ENCODE measurements at places on chromosomes 4 and X.
A peak's percentile ranks its signal among the peaks of the same experiment; 100 is the strongest.

GRCh38 chr4:14716691-14717090 lies 285.6 kb upstream of the CPEB2 start:
- no peak for DNase-seq

- DNase-seq, result no peak
Measured at GRCh38 chrX:111555406-111555958, 44.0 kb downstream of the SERTM2 start.

GRCh38 chr4:140326395-140326993 lies 47.0 kb upstream of the SCOC start:
- DNase-seq, result peak; percentile 39

- peak; percentile 6 for DNase-seq
Measured at GRCh38 chr4:31051151-31051550, 331.0 kb downstream of the PCDH7 start.

DNA sequence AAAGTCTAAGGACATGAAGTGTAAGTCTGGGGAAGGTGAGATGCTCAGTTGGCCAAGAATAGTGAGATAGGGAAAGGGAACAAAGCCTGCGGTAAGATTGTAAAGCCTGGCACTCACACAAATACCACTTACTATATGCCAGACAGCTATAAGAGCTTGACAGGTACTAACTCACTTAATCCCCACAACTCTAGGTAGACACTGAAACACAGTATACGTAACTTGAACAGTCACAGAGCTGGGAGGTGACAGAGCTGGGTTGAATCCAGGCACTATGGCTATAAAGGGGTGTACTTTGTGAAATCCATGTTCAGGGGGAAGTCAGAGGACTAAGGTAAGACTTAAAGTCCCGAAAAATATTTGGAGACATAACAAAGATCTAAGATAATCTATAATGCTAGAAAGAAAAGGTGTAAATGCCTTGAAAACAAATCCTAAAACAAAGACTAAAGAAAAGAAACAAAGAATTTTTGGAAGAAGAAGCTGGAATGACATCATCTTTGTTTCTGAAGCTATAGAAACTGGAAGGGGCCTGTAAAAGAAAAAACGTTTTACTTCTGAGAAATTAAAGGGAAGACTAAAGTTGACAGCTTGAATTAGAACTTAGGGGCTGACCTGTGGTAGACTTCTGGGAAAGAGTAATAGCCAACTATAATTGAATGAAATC lies 172.5 kb downstream of the PPP3CA start:
- DNase-seq, result no peak

GRCh38 chr4:35464964-35465528 lies 779.3 kb downstream of the ARAP2 start:
- DNase-seq, result peak; percentile 11

GRCh38 chr4:76539979-76540378 lies 105.0 kb downstream of the SHROOM3 start:
- peak; percentile 31 for DNase-seq

GRCh38 chrX:133813971-133814370 lies 171.4 kb downstream of the GPC3 start:
- peak; percentile 0 for DNase-seq

GRCh38 chr4:65839164-65839931 lies 169.1 kb upstream of the EPHA5 start:
- no peak for DNase-seq

DNA sequence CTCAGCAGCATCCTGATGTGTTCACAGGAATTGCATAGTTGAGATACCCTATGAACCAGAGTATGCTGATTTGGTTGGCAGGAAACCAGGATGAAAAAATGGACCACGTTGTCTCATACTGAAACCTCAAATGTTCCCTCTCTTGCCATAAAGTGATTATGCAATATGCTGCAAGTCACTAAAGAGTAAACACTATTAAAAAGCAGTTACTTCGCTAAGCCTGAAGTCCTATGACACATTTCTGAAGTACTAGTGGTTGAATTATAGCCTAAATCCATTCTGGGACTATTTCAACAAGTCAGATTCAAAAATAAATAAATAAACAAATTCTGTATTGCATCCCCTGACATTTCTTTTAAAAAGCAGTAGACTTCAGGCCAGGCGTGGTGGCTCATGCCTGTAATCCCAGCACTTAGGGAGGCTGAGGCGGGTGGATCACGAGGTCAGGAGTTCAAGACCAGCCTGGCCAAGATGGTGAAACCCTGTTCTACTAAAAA lies 106.0 kb upstream of the NAP1L5 start:
- DNase-seq, result peak; percentile 73

GRCh38 chrX:11190745-11191510 lies 79.8 kb downstream of the HCCS start:
- no peak for DNase-seq

DNA sequence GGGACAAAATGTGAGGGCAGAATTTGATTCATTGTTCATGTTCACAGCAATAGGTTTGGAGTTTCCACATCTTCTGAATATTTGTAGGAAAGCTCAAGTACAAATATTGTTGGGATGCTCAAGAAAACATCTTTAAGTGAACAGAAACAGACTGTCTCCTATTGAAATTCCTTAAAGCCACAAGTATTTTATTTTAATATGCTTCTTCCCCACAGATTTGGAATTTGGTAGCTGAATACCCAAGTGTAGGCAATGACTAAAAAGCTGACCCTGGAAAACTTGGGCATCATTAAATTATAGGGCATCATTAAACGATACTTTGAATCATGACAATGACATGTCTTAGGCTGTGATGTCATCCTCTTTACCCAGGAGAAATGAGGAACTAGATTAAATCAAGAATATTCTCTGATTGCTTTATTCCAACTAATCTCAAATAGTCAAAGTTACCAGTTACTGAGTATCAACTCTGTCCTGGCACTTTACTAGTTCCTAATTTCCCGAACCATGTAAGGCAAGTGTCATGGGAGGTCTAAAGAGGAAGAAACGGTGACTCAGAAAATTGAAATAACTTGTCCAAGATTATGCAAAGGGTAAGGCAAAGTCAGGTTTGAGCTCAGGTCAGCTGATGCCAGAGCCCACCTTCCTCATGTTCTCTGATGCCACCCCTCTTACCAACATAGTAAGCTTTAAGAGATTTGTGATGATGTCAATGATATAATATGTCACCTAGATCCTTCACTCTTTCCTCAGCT lies 223.1 kb upstream of the LEF1 start:
- no peak for DNase-seq

DNA sequence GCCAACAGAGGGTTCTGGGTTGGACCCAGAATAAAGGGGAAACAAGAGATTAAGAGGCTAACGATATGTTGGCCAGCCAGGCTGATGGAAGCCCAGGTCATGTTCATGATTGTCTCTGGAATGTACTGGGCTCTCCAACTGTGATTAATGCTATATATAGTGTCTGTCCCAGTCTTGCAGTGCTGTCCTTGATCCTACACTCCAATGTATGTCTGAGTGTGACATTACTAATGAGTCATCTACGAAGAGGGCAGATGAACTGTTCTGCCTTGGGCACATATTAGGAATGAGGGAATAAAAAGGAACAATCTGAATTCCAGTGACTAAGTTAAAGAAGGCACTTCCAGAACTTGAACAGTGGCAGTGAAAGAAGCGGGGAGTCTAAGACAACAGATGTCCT lies 142.1 kb downstream of the PDGFRA start:
- no peak for DNase-seq

DNA sequence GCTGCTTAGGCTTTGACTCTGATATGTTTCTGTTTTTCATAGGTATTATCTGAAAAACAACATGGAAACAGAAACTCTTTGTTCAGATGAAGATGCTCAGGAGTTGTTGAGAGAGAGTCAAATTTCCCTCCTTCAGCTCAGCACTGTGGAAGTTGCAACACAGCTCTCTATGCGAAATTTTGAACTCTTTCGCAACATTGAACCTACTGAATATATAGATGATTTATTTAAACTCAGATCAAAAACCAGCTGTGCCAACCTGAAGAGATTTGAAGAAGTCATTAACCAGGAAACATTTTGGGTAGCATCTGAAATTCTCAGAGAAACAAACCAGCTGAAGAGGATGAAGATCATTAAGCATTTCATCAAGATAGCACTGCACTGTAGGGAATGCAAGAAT lies 238.6 kb downstream of the RAPGEF2 start:
- DNase-seq, result no peak

GRCh38 chr4:88446124-88446523 lies 10.8 kb upstream of the HERC5 start:
- DNase-seq, result peak; percentile 37

DNA sequence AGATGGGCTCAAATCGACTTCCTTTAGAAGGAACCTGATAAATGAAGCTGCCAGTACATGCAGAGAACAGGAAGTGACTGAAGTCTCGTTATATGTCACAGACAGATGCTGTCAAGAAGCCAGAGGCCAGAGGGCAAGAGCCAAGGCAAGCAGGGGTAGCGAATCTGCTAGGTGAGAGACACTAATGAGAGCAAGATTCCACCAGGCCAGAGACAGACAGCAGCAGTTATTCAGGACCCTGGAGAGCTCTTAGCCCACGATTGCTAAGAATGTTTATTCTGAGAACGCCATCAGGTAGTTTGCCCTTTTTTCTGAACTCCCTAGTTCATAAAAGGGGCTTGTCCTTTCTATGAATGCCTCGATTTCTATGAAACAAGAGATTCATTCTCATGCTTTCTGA lies 73.7 kb downstream of the BEND2 start:
- DNase-seq, result no peak

GRCh38 chrX:54076903-54077302 lies 32.6 kb upstream of the PHF8 start:
- DNase-seq, result peak; percentile 54

GRCh38 chr4:118756429-118756828 lies 71.2 kb downstream of the METTL14 start:
- no peak for DNase-seq

DNA sequence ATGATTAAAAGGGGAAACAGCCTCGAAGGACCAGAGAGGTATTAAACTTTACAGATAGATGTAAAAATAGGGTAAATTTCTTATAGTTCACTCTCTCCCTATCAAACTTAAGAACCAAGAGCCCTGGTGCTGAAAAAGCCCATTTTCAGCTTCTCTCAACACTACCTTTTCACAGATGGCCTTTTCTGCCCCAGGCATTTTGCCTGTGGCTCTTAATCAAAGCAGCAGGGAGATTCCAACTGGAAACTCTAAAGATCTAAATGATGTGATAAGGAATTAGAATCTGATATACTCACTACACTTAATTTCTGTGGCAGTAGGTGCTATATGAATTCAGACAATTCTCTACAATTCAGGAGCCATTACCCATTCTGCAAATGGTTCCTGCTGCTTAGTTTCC lies 60.0 kb downstream of the AMMECR1 start:
- DNase-seq, result no peak

- DNase-seq, result no peak
Measured at GRCh38 chrX:74925225-74926088, at the start of gene NEXMIF. Gene NEXMIF, minus strand, starts transcription at chrX:74925452.

- DNase-seq, result peak; percentile 22
Measured at GRCh38 chr4:187972135-187972534, 23.4 kb upstream of the ZFP42 start.

- no peak for DNase-seq
Measured at GRCh38 chr4:85642356-85643100, 167.6 kb downstream of the ARHGAP24 start.

DNA sequence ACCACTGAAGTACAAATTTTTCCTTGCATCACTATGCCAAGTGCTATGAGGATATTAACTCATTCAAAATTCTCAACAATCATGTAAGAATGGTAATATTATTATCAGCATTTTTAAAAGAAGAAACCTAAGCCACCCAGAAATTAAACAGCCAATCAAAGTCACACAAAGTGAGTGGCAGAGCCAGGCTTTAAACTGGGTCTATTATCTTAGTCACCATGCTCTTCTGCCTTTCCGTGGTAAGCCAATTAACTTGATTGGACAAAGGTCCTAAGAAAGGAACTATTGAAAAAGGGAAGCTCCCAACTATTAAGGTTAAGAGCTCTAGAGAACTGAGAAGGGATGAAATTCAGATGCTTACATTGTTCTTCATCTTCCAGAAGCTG lies 111.5 kb downstream of the ASB9 start:
- no peak for DNase-seq

DNA sequence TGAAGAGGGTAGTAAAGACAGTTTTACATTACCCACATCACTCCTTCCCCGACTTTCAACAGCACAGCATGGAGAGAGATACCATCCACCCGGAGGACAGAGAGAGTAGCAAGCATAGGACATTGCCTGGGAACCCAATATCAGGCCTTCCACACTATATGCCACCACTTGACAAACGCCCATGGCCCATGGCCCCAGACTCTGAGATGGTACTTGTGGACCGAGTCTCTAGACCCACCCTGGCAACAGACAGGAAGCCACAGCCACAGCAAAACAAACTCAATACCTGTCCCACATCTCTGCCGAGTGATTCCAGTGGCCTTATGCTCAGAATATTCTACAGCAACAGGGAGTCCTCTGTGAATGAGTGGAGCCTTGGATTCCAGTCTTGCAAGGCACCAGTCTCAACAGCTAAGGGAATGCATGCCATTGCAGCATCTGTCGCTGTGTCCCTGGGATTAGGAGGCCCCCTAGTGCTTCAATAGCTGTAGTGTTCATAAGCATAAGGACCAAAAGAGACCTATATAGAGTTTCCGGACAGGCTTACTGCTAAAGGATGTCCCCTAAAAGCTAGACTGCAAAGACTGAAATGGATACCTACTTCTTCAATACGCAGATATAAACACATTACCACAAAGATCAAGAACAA lies 14.7 kb upstream of the CT55 start:
- peak; percentile 27 for DNase-seq

DNA sequence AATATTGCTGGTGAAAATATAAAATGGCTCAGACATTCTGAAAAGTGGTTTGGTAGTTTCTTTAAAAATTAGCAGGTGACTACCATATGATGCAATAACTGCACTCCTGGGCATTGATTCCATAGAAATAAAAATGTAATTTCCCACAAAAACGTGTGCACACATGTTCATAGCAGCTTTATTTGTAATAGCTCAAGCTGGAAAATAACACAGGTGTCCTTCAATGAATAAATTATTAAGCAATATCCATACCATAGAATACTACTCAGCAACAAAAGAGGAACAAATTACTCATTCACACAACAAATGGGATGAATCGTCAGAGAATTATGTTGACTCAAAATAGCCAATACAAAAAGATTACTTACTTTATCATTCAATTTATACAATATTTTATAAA lies 893.7 kb upstream of the SLIT2 start:
- DNase-seq, result no peak

DNA sequence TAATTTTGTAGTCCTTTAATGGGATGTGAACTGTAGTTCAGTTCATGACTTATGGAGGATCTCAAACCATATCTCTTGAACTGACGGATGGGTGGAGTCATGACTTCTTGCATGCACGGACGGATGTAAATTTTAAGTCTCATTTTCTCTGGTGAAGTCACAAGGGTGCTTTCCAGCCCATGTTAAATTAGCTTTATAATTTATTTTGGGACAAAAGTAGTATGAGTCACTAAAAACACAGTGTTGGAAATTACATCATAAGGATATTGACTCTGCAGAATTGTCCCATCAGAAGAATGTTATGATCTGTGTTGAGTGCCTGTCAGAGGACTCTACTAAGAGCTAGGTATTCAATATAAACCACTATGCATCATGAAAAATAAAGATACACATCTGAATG lies 6.8 kb upstream of the PAGE5 start:
- no peak for DNase-seq

GRCh38 chr4:5037553-5038551 lies 13.4 kb upstream of the STK32B start:
- peak; percentile 85 for DNase-seq

- no peak for DNase-seq
Measured at GRCh38 chrX:97074400-97074799, 190.7 kb downstream of the RPA4 start.

All from HT1080 (cell line).